ENCODE measurements at places on chromosomes 3 and 15.
A peak's percentile ranks its signal among the peaks of the same experiment; 100 is the strongest.

GRCh38 chr3:155270063-155270462, 23.4 kb downstream of the STRIT1 start:
- DNase-seq = no peak

DNA sequence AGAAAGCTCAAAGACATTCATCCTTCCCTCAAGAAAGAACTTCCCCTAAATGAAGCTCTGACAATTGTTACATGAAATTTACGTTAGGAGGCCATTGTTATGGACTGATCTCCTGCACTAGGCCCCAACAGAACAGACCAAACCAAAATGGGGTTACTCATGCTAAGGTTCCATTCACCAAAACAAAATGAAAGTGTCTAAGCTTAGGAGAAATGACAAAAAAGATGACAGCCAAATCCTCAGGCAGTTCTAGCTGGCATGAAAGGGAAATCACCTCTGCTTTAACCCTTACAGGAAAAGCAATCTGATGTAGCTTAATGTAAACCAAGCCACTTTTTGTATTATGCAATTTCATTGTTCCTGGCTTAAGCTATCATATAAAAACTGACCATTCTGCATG, 271.2 kb downstream of the MAGI1 start:
- no peak for DNase-seq

DNA sequence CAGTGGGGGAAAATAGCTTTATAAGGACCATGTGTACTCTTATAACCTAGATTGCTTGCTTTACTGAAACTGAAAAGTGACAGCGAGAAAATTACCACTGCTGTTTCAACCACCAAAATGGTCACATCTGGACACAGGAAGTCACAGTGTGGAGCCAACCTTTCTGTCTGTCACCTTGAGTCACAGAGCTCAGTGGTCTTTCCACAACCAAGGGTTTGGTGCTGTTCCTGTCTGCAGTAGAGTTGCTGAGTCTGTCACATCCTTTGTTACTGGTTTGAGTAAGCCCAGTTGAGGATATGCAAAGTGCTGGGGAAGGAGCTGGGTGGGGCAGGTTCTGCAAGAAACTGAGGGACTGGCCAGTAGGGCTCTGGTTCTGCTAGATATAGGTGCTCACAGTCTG, 139.1 kb upstream of the EIF1B start:
- DNase-seq = no peak

DNA sequence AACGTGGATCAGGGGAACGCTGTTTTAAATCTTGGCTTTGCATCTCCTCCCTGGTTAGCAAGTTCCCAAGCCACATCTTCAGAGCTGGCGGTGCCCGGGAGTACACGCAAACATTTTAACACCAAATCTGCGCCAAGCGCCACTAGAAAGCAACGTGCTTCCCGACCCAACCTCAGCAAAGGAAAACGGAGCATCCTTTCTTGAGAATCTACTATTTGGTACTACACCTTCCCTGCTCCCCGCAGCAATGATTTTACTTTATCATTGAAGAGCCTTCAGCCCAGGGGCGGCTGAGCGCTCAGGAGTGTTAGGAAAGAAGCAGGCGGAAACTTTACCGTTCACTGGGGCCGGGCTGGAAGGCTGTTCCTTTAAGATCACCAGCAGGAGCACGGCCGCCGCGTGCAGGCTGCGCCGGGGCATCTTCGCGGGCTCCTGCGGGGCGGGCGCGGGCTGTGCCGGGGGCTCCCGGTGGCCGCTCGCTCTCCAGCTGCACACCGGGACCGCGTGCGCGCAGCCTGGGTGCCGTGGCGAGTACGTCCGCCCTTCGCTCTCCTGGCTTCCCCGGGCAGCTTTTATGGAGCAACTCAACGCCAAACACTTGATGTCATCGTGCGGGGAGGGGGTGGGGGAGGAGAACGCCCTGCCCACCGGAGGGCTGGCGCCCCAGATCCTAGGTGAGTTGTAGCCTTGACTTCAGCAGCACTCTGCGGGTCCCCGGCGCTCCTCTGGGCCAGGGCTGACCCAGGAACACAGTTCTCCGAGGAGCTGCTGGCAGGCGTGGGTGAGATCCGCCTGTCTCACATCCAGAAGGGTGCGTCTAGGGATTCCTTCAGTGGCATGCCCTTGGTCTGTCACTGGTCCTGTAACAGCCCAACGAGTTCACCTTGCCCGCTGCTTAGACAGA, at the start of gene CA12:
CA12 (minus strand) TSS at position 546 of the 904 bp plus-strand sequence; CDS start at position 420, 126 bp downstream.
- DNase-seq = peak; percentile 62

DNA sequence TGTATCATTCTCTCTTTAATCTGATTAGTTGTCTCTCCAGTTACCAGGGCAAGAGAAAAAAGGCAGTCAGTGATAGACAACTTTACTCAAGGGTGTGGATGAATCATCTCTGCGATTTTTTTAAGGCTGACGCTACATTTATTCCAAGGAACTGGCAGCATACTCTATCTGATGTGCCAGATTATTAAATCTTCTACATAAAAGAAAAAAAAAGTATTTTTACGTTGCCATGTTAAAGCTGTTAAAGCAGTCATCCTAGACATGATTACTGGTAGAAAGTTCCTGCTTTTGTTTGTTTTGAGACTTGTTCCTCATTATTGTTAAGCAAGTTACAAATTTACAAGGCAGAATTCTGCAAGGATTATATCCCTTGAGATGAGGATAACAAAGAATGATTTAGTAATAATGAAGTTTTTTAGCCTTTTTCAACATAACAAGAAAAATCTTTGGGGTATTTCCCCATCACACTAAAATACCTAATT, 121.7 kb downstream of the CBLB start:
- peak; percentile 68 for DNase-seq

- peak; percentile 68 for DNase-seq
These were observed 30.0 kb downstream of the KLHL25 start for GRCh38 chr15:85764649-85765277.

- DNase-seq = peak; percentile 39
These were observed 497.8 kb downstream of the NAALADL2 start for GRCh38 chr3:175356899-175357324.

GRCh38 chr15:68186671-68187397, 18.3 kb downstream of the CALML4 start:
- DNase-seq = peak; percentile 60

- DNase-seq = no peak
These were observed 370.7 kb upstream of the SLCO3A1 start for GRCh38 chr15:91482799-91483198.

DNA sequence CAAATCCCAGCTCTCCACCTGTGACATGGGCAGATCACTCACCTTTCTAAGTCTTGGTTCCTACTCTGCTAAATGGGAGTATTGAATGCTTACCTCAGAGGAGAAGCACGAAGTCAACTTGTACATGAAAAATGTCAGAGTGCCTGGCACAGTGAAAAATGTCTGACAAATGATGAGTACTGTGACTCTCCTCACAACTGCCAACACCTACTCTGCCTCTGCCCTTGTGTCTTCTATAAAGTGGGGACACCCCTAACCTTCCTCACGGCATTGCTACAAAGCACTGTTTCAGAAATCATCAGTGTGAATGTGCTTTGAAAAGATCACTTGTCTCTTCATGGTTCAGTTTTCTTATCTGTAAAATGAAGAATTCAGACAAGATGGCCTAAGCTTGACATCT, 940 bp upstream of the CCR1 start:
- DNase-seq = no peak

DNA sequence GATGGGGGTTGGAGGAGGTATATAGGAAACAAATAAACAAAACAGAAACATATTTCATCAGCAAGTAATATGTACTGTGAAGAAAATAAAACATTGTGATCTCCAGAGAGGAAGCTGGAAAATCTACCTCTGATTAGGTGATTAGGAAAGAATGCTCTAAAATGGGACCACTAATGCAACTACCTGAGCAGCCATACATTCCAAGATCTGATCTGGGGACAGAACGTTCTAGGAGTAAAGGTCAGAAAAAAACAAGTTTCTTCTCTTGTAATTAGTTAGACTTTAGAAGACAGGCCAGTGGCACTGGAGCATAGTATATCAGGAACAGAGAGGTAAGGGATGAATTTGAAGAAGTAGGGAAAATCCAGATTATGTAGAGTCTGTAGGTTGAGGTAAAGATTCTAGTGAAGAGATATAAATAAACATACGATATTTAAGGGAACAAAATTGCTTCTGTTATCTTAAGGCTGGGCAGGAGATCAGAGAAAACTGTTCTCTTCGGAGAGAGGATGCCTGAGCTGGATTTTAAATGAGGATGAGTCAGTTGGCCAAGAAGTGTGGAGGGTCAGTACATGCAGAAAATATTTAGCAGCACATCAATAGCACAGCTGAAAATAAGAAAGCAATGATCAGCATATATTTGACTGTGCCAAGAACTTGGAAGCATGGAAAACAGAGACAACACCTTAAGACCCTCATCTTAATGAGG, 429.5 kb downstream of the NLGN1 start:
- peak; percentile 18 for DNase-seq
